C1 segment of cervical spinal cord (tissue), 14 donors: ENCODE measurements at places on chromosomes 2 and 18.

- DNase-seq = no peak
Measured at GRCh38 chr2:118991554-118991953, 49.6 kb downstream of the MARCO start.

DNA sequence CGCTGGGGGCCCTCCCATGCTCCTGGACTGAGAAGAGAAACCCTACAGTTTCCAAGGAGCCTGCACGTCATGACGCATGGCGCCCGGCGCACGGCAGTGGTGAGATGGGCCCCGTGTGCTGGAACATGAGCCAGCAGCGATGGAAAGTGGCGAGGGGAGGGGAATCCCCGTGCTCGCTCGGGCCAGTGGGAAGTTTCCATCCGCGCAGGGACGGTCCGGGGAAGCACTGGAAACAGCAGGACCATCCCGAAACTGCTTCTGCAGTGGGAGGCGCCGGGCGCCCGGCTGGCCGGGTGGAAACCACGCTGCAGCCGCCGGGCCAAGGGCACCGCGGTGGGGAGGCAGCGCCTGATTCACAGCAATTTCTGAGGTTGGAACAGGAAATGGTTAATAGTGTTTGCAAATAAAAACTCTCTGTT is 4.9 kb upstream of the PDCD1 start:
- DNase-seq = no peak

GRCh38 chr2:186059096-186059495 is 320.5 kb downstream of the FSIP2 start:
- no peak for DNase-seq

GRCh38 chr2:175181877-175182308 is 383 bp upstream of the ATP5MC3 start:
- DNase-seq = no peak

DNA sequence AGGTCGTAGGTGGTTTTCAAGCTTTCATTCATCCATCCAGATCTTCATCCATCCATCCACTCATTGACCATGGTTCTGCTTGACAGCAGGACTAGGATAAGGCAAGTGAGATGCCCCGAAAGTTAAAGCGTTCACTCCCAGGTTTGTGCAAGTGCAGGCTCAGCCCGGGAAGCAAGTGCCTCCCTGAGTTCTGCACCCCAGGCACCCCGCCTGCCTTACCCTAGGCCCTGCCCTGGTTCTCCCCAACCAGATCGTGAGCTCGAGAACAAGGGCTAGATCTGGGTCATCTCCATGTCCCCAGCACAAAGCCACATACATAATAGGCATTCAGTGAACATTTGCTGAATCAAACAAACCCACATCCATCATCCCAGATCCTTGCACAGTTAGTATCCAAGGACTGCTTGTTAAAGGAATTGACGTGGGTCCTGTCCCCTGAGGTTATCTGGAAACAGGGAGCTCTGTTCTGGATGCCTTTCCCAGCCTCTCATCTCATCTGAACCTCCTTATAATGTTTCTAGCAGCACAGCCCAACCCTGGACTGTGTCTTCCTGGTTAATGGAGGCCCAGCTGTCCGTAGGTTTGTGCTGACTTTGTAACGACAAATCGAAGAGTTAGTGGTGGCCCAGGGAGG is 116.1 kb upstream of the GPC1 start:
- DNase-seq = no peak

DNA sequence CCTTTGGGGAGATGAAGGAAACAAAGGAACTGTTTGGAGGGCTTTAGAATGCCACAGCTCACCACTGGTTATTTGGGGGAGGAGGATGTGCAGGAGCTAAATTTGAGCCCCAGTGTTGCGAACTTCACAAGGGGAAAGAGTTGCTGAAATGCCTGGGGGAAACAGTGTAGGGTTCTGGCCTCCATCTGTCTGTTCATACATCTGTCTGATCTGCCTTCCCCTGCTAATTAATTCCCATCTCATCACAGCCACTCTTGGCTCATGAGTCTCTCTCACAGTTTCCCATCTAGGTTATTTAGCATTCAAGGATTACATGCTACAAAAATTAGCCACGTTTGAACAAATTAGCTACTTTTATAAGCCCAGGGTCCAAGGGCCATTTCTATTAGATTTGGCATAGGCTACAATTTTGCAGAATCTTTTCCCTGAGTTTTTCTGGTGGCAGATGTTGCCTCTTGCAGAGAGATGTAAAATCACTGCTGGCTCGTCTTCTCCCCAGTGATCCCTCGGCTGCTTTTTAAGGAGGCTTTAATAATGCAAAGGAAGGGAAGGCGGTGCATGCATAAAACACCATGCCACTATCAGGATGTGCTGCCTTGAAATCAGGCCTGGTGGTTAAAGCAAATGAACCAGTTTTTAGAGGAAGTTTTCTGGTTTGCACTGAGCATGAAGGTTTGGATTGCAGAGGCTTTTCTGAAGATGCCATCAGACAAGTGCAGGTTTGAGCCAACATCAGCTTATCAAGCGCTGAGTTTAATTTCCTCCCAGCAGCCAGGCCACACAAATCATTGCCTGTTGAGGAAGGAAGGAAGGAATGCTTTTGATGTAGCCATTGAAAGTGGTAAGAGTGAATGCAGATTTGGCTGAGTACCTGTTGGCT is 35.0 kb downstream of the ADD2 start:
- no peak for DNase-seq

GRCh38 chr18:59915606-59916005 is 15.8 kb downstream of the PMAIP1 start:
- DNase-seq = no peak

DNA sequence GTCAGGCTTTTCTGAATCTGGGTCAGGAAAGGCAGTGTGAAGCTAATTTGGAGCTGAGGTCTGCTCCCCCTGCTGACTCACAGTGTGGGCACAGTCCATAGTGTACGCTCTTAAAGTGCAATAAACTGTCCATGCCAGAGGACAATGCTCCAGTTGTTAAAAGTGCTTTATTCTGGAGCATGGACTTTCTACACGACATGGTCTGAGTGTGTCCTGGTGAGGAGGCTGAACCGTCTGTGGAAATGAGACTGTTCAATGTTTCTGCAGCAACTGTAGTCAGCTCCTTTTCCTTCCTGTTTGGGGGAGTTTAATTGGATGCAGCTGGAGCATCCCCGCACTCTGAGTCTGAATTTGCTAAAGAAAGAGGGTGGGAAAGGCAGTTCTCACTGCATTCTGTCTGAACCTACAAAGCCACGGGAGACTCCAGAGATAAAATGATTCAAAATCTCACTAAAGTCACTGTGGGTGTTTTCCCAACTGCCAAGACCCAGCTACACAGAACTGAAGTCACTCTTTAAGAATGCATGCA is 110.2 kb upstream of the TRIB2 start:
- no peak for DNase-seq

GRCh38 chr18:55779691-55780585 is 191.9 kb upstream of the TCF4 start:
- DNase-seq = peak; percentile 39

GRCh38 chr18:58609536-58609993 is 19.3 kb downstream of the ALPK2 start:
- DNase-seq = no peak

GRCh38 chr2:190877436-190877835 is 3.2 kb upstream of the GLS start:
- DNase-seq = no peak

DNA sequence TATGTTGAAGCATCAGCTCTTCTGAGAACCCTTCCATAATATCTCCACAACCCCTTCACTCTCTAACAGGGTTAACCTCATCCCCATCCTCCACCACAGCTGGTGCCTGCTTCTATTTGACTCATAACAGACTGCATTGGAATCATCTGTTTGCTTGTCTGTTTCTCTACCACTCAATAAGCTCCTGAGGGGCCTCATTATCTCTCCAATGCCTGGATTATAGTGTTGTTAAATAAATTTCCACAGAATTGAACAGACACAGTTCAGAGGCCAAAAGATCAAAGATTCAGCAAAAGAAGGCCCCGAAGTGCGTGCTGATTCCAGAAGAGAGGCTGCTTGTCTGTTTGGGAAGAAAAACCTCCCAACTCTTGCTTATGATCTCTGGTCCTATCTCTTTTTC is 33.7 kb upstream of the FAM98A start:
- DNase-seq = no peak

GRCh38 chr2:134097740-134098139 is 156.1 kb upstream of the MGAT5 start:
- no peak for DNase-seq

GRCh38 chr18:24048261-24048660 is 33.7 kb downstream of the TTC39C start:
- no peak for DNase-seq

- no peak for DNase-seq
Measured at GRCh38 chr2:107811411-107811810, 15.3 kb upstream of the RGPD4 start.

GRCh38 chr2:182166406-182166805 is 180.8 kb downstream of the PPP1R1C start:
- DNase-seq = no peak

DNA sequence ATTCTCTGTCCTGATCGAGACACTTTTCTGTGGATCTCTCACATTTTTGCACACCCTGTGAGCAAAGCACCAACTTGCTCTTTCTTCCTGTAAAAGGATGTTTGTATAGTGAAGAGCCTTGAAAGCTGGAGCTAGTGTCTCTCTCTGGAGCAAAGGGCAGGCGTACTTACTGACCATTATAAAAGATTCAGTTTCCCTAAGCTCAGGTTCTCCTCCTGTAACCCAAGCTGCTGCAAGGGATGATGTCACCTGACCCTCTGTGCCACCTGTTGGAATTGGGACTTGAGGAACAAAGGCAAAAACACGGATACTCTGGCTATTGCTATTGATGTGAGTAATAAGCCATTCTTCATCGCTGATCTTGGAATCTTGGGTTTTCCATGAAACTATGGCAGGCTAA is 52.6 kb upstream of the NEMP2 start:
- DNase-seq = no peak

DNA sequence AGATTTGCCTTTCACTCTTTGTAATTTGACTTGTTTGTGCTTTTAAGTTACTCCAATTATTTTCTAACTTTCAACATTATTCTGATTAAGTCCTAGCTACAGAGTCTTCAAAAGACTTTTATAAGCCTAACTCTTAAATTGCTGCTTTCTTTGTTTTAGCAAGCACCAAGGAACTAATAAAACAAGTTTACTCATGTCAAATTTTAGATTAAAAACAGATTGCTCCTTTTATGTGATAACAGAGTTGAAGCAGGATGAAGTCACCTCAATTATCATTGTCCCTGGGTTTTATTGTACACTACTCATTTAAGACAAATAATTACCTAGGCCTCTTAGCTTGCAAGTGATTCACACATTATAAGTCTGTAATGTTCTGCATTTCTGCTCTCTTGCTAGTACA is 678.4 kb downstream of the ERBB4 start:
- no peak for DNase-seq

GRCh38 chr18:65093346-65093745 is 657.5 kb upstream of the CDH7 start:
- DNase-seq = no peak

DNA sequence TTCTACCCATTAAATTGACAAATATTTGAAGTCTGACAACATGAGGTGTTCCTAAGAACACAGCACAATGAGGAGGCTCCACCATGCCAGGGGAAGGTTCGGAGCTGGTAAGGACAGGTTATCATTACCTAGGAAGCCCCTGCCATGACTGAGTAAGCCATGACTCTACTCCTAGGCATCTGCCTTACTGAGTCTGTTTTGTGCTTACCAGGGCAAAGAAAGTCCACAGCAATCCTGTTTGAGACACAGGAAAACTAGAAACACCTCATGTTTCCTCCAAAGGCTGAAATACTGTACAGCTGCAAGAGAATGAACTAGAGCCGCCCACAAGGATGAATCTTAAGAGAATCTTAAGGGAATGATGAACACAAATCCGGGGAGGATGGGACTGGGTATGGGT is 11.6 kb downstream of the TGFBRAP1 start:
- DNase-seq = no peak

DNA sequence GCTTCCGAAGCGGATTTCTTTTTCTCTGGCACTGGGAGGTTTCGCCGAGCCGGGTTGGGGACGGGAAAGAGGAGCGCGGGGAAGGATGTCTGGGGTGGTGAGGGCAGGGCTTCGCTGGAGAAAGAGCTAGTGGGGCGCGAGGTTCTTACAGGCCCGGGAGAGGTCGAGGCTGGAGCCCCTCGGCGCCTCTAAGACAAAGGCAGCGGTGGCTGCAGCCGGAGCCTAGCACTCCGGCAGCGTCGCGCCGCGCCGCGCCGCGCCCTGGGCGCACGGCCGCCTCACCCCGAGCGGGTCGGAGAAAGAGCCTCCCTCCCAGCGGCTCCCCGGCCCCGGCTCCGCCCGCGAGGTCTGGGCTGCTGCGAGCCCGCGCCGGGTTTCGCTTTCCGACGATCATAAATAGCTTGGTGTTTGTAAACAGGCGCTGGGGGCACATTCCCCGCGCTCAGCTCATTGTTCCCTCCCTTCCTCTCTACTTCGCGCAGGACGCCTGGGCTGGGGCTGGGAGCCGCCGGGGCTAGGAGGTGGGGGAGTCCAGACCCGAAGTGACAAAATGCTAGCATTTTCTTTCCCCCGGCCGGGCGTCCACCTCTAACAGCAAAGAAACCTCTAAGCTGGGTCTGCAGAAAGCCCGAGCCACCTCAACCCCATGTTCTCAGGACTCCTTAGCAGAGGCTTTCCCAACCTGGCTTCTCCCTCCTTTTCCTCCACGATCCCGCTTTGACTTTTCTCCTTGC is 813 bp upstream of the MEIS1 start:
- DNase-seq = no peak

- DNase-seq = no peak
Measured at GRCh38 chr2:191255756-191256312, 10.6 kb downstream of the MYO1B start.

DNA sequence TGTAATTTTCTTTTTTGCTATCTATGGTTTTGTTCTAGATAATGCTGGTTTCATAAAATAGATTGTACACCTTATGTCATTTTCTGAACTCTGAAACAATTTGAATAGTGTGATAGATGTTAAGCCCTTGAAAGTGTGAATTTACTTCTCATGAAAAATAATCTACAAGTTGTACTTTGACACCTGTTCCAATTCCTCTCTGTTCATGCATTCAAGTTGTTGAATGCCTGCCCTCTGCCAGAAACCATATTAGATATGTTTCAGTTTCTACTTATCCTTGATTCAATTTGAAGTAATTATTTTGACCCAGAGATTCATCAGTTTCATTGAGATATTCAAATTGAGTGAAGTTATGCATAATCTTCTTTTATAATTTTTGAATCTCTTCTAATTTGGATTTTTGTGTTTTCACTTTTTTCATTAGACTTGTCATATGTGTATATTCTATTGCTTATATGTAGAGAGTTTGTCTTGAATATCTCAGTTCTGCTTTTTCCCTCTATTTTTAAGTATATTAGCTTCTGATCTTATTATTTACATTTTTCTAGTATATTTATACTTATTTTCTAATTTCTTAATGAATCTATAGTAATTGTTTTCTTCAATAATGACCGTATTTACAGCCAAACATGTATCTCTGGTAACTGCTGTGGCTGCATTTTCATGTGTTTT is 143.3 kb upstream of the TACR1 start:
- no peak for DNase-seq

GRCh38 chr2:164427111-164427510 is 194.2 kb downstream of the GRB14 start:
- DNase-seq = no peak

- no peak for DNase-seq
Measured at GRCh38 chr2:227390468-227391256, 2.9 kb upstream of the SCYGR1 start.
